Stimulated activated CD8-positive, alpha-beta memory T cell treated with anti-CD3 and anti-CD28 coated beads, Interleukin-12 subunit alpha, Interleukin-12 subunit beta, amount 100 ng/mL, for 4 hours (primary cell): ENCODE measurements at places on chromosomes 2 and 18.

GRCh38 chr2:231139796-231140195, 15.0 kb upstream of the HTR2B start:
- no peak for DNase-seq

GRCh38 chr2:24739354-24740025, 53.7 kb downstream of the PTRHD1 start:
- no peak for DNase-seq

DNA sequence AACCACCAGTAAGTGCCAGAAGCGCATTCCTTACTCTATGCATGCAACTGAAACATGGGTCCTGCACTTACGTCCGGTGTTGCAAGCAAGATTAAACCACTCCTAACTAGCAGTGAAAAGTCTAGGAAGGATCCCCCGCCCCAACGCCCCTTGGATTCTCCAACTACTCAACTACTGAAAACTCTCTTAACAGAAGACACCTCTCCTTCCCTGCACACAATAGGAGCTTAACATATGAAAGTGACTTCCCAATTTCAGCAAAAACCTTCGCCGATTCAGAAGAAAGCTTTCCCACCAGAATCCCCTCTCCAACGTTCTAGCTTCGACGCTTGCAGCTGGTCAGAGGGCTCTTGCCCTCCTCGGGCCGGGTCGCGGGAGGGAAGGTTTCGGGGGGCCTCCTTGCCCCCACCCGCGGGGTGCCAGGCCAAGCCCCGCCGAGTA, 578 bp downstream of the IWS1 start:
- DNase-seq, result no peak

GRCh38 chr2:70014959-70015358, 53.5 kb upstream of the ASPRV1 start:
- no peak for DNase-seq

DNA sequence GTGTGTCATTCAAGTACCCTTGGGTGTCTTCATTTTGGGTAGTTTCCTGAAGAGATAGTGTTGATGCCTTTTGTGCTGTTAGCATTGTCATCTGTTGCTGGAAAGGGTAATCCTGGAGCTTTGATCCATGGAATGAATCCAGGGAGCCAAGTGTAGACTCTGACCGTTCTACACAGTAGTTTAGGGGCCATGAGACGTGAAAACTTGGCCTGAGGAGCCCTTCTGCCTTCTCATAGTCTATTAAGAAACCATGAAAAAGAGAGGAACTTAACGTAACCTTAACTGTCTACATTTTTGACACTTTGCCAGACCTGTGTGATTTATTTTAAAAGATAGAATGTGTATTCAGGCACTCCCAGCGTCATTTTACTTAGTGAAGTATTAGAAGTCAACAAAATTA, 194.0 kb downstream of the BABAM2 start:
- DNase-seq, result no peak

GRCh38 chr18:37634516-37634915, 68.9 kb upstream of the CELF4 start:
- no peak for DNase-seq

DNA sequence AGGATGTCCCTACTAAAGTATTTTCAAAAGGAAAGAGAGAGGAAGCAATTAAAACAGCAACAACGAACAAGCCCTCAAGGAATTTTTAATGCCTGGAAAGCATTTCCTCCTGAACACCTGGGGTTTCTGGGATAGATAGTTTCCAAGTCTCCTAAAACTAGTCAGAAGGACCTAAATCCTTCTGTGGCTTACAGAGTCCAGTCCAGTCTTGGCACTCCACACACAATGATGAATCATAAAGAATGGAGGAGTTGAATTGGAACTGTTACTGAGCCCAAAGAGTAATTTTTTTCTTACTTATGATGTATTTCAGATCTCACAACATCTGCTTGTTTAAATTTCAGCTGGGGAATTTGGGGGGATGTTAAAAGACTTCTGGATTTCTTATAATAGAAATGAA, 144.6 kb upstream of the SETBP1 start:
- no peak for DNase-seq

- DNase-seq, result no peak
Observed at GRCh38 chr2:76675212-76675611, 847.0 kb downstream of the LRRTM4 start.

- DNase-seq, result no peak
Observed at GRCh38 chr2:50126845-50127244, 905.1 kb downstream of the NRXN1 start.

DNA sequence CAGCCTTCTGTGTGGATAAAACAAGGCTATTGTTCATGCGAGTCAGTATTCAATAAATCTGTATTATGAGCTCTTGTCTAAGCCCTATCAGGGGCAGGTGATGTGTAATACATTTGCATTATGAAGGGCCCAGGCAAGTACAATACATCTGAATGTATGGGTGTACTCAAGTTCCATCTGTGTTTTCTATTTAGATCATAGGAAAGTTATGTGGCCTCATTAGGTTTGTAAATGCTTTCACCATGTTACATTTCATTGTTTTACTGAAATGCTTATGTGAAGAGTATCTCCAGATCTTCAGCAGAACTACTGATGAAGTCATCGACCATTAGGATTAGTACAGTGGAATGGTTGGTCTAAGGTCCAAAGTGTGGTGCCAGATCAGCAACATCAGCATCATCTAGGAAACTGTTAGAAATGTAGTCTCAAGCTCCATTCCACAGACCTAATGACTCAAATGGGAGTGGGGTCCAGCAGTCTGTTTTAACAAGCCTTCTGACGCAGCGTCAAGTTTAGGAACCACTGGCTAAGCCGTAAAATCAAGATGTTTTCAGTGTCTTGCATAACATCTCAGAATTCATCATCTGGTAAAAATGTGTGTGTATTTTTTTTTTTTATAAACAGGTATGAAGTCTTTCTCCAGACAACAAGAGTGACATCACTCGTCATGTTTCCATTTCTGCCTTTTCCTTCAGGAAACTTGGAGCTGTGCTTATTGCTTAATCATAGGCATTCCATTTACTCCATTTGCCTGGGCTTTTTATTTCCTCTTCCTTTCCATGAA, 80.5 kb downstream of the LYPD6 start:
- no peak for DNase-seq

DNA sequence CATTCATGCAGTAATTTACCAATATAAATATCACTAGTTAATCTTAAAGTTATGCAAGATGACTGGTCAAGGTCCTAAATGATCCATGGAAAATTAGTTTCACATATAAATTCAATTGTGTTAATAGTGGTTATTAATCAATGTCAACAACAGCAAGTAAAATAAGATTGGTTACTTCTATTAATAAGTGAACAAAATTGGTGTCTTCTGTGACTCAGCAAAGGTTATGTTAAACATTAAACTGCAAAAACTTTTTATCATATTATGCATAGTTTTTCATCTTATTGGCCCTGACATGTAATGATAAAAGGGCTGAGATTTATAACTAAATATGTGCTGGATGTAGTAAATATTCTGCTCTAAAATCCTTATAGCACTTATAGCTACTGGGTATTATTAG, 359.0 kb upstream of the UBE2E3 start:
- DNase-seq, result no peak

DNA sequence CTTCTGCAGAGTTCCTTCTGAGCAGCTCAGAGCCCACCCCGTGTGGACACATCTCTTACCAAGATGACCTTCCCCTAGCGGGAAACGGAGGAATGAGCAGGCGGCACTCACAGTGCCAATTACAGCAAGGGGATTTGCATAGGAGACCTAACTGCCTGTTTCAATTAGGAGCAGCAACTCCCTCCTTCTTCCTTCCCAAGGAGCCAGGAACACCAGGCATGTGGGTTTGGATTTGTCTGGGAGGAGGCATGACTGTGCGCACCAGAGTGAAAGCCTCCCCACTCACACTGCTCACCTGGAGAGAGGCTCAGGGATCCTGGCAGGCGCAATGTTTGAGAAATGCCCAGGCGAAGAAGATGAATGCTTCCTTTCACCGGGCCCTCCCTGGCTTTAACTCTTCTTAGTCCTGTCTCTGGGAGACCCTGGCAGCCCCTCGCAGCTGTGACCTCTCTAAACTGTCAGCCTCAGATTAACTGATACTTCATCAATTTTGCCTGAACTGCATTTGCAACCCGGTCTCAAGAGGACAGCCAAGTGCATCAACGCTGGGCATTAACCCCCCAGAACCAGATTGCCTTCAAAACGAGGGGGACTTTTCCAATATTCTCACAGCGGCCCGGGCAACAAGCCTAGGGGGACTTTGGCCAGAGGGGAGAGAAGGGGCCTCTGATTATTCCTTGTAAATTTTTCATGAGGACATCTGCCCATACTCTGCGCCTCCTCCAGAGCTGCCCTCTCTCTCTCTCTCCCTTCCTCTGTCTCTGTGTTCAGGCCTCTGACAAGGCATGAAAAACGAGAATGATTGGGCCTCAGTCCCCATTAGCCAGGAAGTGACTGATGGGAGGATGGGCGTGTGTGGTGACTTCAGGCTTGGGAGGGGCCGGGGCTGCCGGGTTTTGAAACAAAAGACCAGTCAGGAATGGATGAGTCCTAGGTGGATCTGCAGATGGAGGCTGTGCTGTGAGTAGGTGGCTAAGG, 93.8 kb downstream of the CMPK2 start:
- no peak for DNase-seq

- DNase-seq, result no peak
Observed at GRCh38 chr18:44798433-44799048, 117.9 kb downstream of the SETBP1 start.
